Mucosa of gallbladder (tissue), 1 donor: ENCODE measurements at places on chromosomes 11 and 22. TPM values are rescaled to one million over a fixed set of nuclear protein-coding genes. Genes with fewer than 3 reads are reported as not detected.

- no peak for DNase-seq
Observed at GRCh38 chr11:76436020-76436419, 8.8 kb upstream of the EMSY start.

DNA sequence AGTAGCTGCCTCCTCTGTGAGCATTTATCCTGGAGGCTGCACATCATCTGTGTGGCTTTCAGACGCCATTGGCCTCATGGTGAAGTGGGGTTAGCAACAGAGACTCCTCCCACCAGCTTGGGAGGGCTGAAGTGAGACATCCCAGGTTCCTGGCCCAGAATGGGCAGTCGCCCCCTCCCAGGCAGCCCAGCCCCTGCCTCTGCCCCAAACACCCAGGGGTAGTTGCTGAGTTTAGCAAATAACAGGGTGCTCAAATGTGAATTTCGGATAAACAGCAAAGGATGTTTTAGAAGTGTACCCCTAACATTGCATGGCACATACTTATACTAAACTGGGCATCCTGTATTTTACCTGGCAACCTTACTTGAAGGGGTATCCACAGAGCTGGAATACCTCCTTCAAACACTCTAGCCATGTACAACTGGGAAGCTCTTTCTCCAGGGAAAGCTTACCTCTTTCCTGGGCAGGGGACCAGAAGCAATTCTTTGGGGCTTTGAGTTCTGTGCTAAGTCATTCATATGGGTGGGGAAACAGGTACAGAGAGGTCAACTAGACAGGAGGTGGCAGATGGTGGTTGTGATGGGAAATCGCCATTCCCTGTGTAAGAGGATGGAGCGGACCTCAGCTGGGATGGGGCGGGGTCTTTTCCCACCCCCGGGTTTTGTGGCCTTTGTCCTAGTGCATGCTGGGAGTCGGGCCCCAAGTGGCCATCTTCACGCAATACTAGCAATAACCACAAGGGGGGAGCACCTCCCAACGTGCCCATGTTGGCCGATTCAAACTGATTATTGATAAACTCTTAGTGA is 19.3 kb downstream of the MTFP1 start:
- peak; percentile 46 for DNase-seq

DNA sequence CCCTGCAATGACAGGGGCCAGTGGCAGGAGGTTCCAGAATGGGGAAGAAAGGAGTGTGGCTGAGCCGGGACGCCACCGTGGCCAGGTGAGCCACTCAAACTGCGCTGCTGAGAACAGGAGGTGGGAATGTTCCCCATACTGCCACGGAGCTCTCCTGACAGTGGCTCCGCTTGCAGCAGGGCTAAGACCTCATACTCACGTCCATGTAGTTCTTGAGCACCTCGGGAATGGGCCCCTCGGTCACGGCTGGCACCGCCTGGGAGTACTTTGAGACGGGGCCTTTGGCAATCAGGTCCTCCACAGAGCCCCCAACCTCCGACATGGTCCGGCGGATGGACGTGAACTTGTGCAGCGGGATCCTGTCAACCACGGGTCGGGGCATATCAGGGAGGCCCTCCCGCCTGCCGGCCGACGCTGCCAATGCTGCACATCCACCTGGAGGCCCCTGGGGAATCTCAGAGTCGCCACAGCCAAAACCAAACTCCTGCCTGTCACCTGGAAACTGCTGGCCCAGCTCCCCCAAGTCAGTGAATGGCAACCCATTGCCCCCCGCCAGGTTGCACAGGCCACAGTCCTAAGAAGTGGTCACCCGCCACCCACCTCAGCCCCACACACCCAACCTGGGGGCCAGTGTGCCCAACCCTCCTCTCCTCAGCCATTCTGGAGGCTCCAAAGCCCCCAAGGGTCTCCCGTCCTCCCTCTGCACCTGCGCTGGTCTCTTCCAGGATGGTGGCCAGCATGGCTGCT is 2.4 kb downstream of the CTSD start:
- no peak for DNase-seq

GRCh38 chr11:110113505-110113904 is 20.3 kb downstream of the ZC3H12C start:
- DNase-seq, result no peak

- DNase-seq, result peak; percentile 29
Observed at GRCh38 chr11:2741377-2742131, 41.8 kb upstream of the KCNQ1OT1 start.

- DNase-seq, result no peak
Observed at GRCh38 chr11:69512790-69513189, 31.3 kb downstream of the LINC01488 start.

DNA sequence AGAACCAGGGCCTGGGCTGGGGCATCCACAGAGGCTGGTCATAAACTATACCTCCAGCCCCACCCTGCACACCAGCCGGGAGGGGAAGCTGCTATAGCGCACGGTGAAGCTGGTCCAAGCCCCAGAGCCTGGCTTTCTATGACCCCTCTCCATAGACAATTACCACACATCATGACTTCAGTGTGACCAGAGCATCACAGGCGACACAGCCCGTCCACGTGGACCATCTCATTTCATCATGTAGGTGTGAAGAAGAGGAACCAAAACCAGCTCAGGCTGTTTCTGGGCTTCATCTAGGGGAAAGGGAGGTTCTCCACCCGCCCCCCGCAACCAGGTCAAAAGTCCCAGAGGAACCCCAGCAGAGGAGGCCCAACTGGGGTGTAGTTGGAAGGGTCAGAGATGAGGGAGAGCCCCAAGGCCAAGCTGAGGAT is 3.0 kb downstream of the CXCR5 start:
- no peak for DNase-seq

- DNase-seq, result no peak
Observed at GRCh38 chr11:132632641-132633124, 899.6 kb downstream of the OPCML start.

GRCh38 chr11:84721561-84721961 is 905.6 kb downstream of the DLG2 start:
- DNase-seq, result no peak

ZBTB16 gene
- 85.4 TPM for total RNA-seq

MMP10 gene
- not detected for total RNA-seq

TUBA8 gene
- 2.1 TPM for total RNA-seq
